ENCODE measurements at places on chromosomes 6 and 20. TPM values are rescaled to one million over a fixed set of nuclear protein-coding genes. Genes with fewer than 3 reads are reported as not detected.

The SNRNP48 gene
- 12.1 TPM for total RNA-seq

The PPIL6 gene
- total RNA-seq, result 2.2 TPM

- DNase-seq, result no peak
Observed at GRCh38 chr6:21186479-21187055, 407.0 kb upstream of the SOX4 start.

DNA sequence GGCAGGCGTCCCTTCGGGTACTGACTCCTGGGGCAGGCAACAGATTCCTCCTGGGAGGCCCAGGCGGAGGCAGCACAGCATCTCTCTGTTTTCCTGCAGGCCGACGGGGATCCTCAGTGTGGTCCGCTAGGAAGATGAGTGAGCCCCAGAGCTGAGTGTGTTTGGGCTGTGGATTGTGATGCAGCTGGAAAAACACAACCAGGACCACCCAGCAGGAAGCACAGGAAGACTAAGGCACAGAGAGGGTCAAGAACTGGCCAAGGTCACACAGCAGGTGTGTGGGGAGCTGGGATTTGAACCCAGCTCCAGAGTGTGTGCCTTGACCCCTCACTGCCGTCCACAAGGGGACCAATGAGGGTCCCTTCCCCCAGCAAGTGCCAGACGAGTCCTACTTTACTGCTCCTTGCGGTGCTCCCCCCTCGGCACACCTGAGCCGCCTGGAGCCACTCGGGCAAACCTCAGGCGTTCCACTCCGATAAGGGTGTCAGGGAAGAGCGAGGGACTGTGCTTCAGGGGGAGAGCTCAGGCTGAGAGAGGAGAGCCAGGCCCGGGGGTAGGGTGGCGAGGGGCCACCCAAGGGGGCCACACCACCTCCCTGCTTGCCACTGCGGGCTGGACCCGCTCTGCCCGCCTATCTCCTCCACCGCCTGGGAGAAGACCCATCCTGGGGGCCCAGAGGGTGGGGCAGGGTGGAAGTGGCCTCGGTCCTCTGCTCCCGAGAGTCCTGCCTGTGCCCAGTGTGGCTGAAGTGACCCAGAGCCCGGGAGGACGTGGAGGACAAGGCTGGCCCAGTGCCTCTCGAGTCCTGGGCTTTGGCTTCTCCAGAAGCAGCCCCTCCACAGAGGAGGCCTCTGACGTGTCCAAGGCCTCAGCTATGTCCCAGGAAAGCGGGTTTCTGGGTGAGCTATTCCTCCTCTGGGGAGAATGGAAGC is 63.3 kb downstream of the YTHDF1 start:
- DNase-seq, result no peak

- DNase-seq, result no peak
Observed at GRCh38 chr6:95530176-95530819, 47.0 kb upstream of the MANEA start.

GRCh38 chr6:28710466-28711191 is 184.9 kb downstream of the GPX5 start:
- no peak for DNase-seq

DNA sequence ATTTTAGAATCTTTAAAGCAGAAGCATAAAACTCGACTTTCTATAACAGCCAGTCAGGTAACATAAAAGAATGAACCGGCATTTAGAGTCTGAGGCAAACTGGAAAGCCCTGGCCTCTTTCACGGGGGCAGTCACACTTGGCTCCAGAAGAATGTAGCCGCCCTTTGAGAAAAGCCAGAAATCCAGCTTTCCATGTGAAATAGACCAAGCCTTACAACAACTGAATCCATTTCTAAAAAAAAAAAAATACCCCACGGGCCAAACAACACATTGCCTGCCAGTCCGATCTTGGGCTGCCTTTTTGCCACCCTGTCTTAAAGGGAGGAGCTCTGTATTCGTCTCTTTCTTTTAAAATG is 252.9 kb upstream of the TAB2 start:
- DNase-seq, result no peak

- DNase-seq, result no peak
Observed at GRCh38 chr6:90175627-90176538, 120.8 kb downstream of the BACH2 start.

DNA sequence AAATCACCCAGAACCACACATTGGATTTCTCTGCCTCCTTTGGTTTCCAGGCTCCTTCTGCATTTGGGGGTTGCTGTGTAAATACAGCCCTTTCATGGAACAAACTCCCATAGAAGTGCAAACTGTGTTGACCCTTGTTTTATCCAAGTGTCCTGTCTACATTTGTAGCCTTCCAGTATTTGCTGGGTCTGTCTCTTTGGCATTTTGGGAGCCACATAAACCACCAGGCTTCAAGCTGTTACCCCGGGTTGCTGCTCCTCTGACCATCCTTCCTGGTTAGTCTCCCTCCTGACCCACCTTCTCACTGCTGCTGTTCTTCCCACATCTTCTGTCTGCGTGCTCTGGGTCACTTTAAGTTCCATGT is 7.6 kb upstream of the MTHFD1L start:
- DNase-seq, result no peak

DNA sequence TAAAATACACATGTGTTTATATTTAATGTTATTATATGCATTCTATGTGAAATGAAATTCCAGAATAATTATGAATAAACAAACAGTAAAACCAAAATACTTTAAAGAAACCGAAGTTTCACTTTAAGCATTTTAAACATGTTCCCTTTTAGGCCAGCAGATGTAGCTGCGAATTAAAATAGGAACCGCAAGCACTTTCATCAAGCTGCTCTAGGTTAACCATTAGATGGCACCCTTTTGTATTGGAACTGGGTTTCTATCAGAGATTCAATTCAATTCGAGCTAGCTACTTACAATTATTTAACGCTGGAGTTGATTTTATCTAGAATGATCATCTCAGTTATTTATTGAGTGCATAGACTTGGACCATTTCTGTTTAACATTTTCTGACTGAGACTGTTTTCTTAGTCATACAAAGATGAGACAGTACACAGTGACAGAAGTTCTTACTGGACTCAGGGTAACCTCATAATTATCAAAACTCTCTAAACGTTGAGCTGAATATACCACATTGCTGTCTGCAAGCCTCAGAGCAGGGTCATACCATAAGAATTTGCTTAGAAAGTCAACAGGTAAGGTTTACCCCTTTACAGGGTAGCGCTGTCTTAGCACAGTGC is 8.5 kb downstream of the TMEM242 start:
- no peak for DNase-seq

DNA sequence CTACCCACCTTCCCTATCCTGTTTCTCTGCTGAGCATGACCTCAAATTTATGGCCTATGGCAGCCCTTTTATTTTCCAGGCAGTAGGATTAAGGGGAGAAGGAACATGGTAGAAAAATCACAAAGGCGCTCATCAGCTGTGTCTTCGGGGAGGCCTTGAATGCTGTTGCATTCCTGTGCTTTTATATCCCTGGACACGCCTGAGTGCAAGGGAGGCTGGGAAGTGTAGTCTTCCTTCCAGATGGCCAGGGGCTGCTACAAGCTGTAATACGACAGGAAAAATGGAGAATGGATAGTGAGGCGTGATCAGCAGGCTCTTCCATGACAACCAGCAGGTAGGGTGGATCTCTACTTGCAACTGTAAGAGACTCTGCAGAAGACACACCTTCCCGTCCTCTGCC is 210.9 kb upstream of the GGTLC1 start:
- no peak for DNase-seq

GRCh38 chr6:137389150-137389704 is 105.0 kb downstream of the OLIG3 start:
- no peak for DNase-seq

GRCh38 chr6:46688966-46689335 is 1.3 kb downstream of the TDRD6 start:
- DNase-seq, result no peak

GRCh38 chr20:48002517-48002970 is 217.3 kb upstream of the SULF2 start:
- DNase-seq, result peak; percentile 23

Measured in osteocyte (in vitro differentiated cells).